ENCODE measurements at places on chromosomes 16 and 17.

DNA sequence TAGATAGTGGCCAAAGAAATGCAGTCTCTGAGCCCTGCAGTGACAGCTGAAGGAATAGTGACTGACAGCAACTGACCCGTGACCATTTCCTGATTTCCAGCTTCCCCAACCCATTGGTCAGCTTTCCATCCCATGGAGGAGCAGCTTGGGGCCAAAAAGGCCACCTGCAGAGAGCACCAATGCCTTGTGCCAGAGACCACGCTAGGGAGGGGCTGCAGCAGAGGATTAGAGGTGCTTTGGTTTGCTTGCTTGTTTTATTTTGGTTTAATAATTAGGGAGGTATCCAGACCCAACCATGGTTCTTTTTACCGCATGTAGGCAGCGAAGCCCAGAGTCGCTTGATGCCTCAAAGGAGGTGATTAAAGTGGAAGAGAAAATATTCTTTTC lies 61.3 kb upstream of the SIAH1 start:
- DNase-seq, result no peak

DNA sequence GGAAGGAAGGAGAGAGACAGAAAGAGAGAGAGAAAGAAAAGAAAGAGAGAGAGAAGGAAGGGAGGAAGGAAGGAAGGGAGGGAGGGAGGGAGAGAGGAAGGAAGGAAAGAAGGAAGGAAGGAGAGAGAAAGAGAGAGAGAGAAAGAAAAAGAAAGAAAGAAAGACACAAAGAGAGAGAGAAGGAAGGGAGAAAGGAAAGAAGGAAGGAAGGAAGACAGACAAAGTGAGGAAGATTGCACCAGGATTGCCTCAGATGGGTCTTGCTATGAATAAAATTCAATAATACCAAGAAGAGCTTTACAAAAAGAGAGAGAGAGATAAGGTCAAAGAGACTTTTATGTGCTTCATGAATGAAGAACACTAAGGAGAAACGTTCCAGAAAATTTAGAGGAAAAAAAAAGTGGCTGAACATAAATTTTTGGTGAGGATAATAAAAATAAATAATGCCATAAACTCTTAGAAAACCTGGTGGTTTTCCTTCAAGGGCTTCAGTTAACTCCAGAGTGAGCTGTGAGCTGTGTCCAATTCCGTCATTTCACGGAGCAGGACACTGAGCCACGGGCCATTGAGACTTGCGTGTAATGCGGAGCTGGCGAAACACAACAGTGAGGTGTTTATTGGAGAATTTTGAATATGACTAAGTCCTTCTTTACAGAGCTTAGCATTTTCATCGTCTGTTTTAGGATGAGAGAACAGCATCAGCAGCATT lies 72.7 kb upstream of the TNRC6C start:
- no peak for DNase-seq

- DNase-seq, result no peak
Observed at GRCh38 chr16:88353691-88354090, 29.1 kb upstream of the ZNF469 start.

DNA sequence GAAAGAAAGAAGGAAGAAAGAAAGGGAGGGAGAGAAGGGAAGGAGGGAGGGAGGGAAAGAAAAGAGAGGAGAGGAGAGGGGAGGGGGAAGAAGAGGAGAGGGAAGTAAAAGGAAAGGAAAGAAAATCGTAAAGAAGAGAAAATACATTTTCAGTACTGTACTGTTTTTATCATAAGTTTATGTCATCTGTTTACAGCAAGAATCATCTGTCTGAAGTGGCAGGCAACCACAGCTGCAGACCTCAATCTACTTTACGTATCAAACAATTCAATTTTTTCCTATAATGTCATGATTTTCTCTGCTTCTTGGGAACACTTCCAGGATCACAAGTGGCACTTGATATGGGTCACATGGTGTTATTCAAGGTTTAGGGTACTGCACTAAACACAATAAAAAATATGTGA lies 58.3 kb downstream of the USP32 start:
- no peak for DNase-seq

GRCh38 chr16:81604960-81605383 lies 160.4 kb downstream of the CMIP start:
- DNase-seq, result no peak
